ENCODE measurements at places on chromosomes 16 and 17. TPM values are rescaled to one million over a fixed set of nuclear protein-coding genes. Genes with fewer than 3 reads are reported as not detected.

The TMC7 gene
- total RNA-seq: 4.0 TPM

DNA sequence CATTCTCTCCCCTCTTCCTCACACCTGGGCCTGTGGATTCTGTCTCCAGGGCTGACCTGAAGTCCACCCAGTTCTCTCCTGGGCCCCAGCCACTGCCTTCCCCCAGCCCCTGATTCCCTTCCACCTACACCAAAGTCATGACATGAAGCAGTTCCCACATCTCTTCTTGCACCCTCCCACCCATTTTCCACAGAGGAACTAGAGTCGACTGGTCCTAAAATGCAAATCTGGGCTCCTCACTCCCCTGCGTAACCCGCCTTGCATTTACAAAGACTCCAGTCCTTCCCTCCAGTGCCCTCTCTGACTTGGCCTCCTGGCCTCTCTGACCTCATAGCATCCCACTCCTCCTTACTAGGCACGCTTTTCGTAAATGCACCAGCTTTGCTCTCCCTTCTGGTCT, 14.8 kb downstream of the COX6A2 start:
- DNase-seq: no peak

- no peak for DNase-seq
Observed at GRCh38 chr17:50719924-50720794, 756 bp downstream of the LUC7L3 start.

DNA sequence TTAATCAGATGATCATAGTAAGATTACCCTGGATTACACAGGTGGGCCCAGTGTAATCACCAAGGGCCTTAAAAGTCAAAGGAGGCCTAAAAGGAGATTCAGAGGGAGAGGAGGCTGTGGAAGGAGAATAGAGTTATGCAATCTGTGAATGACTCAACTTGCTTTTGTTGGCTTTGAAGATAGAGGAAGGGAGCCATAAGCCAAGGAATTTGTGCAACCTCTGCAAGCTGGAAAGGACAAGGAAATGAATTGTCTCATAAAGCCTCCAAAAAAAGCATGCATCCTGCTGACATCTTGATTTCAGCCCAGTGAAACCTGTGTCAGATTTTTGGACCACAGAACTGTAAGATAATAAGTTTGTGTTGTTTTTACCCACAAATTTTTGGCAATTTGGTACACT, 109.6 kb downstream of the CNTNAP4 start:
- no peak for DNase-seq

DNA sequence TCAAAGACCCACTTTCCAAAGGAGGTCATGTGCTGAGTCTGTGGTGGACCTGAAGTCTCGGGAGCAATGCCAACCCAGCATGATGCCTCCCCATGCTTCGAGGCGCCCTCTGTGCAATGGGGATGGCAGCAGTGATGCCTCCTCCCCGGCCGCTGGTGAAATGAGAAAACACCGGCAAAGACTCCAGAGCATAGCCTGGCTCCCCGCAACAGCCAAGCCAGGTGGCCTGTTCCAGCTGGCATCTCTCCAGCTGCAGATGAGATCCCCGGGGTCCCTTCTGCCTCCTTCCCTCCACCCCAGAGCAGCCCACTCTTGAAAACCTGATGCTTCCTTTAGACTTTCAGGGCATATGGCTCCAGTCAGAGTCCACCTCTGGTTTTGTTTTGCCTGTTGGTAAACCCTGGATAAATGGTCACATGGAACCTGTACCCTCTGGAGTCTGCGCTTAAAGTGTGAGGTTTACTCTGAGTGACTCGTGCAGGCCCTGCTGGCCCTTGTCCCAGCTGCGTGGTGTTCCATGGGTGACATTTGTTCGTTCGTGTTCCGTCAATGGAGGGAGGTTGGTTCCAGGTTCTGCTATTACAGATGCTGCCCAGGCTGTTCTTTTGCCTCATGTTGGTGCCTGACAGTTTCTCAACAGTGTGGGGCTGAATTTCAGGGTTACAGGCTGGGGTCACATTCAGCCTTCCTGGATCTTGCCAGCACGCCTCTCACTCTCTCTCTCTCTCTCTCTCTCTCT, 181.8 kb upstream of the CIBAR2 start:
- DNase-seq: no peak

DNA sequence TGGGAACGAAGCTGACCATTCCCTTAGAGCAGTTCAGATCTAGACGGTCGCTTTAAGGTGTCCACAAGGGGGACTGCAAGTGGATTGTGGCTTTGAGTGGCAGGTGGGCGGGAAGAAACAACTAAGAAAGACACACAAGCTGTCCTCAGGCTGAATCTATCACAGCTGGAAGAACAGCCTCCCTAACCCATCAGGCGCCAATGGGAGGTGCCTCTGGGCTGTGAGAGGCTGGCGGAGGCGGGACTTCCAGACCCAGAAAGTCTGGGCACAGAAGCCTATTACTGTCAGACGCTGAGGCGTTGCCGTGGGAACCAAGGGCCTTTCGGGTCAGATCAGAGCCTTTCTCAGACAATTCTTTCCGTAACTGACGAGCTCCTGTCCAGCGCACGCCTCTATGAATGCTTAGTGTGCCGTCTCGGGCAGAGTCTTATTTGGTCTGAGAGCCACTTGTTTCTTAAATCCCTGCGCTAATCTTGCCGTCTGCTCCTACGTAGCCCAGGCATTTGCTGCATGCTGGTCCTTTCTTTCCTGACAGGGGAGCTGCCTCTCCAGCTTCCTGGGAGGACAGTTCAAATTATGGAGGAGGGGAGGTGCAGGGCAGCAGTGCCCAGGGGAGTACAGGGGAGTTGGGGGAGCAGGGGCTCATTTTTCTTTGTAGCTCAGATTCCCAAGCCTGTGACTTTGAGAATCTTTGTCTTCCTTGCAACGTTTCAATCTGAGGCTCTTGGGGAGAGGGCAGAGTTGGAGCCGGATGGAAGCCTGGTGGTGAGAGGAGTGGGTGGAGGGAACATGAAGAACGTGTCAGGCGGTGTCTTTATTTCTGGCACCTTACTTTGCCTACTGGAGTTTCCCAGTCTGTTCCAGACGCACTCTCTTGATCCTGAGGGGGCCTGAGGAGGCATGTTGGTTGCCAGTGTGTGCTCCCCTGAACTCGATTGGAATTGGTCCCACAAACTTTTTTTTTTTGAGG, 618.7 kb downstream of the KCNJ18 start:
- peak; percentile 70 for DNase-seq

The SMIM5 gene
- not detected for total RNA-seq

The PHF12 gene
- 56.5 TPM for total RNA-seq

The NEUROD2 gene
- not detected for total RNA-seq

DNA sequence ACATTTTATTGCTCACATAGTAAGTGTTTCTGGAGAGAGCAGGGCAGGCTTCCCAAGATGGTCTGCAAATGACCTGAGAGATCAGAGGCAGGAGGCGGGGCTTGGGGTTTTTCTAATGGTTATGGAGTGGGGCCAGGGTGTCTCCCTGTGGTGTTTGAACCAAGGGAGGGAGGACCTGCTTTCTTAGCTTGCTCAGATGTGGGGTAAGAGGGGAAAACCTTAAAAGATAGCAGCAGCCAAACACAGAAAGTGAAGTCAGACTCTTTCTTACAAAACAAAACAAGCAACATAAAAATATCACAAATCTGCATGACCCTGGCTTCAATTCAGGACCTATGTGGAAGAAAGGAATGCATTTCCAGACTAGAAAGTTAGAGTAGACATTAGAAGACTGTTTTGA, 22.9 kb upstream of the DNAJA2 start:
- DNase-seq: no peak

The AOC2 gene
- 4.2 TPM for total RNA-seq

- DNase-seq: peak; percentile 29
Observed at GRCh38 chr17:78146881-78147280, 696 bp downstream of the C17orf99 start.

The MT4 gene
- not detected for total RNA-seq

GRCh38 chr17:80962356-80963329, 29.0 kb upstream of the CHMP6 start:
- DNase-seq: no peak

GRCh38 chr17:82948081-82948511, 108.3 kb upstream of the ZNF750 start:
- peak; percentile 31 for DNase-seq

DNA sequence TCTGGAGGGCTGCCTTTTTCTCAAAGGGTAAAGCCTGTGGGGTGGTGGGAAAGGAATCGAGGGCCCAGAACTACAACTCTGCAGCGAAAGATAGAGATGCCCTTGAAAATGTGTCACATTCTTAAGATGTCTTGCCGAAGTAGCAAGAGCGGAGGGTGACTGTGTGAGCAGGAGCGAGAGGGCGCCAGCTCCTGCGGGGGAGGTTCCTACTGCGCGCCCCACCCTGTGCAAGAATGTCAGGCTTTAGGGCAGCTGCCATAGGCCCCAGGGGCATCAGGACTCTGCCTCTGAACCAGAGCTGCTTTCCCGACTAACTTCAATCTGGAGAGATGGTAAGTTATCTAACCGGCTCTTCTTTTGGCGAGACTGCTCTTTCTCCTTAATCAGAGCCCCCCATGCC, 11.8 kb upstream of the ITGAE start:
- peak; percentile 40 for DNase-seq

- no peak for DNase-seq
Observed at GRCh38 chr16:24075931-24076716, 180.0 kb upstream of the CACNG3 start.

- no peak for DNase-seq
Observed at GRCh38 chr17:49452661-49453060, 38.0 kb upstream of the PHB1 start.

DNA sequence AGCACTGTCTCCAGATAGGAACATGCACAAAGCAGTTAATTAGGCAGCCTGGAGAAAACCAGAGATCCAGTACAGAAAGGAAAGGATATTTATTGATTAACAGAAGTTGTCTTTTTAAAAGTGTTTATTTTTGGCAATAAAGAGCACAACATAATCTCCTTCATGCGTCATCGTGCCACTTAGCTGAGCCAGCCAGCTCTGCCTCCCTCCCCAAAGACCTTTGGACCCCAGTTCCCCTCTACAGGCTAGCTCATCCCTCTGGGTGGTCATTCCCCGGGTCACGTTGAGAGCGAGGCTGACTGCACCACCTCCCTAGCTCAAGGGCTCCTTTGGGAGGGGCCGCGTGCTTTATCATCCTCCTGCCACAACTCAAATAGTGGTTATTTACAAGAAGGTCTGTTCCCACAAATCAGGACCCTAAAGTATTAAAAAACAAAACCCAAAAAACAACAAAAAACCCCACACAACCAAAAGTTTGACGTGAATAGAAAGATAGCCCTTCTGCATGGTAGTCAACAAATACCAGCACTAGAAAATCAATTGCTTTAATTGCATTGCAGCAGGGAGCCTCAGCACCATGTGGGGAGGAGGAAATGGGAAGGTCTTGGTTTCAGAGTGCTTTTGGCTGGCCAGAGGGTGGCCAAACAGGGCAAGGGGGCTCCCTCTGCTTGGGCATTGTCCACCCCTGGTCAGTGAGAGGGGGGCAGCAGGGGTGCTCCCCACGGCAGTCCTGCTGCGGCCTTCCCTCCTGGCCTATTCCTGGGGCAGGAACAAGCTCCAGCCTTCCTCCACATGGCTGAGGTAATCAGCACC, 9.6 kb downstream of the POLR2C start:
- DNase-seq: no peak

- DNase-seq: no peak
Observed at GRCh38 chr17:42653179-42654124, 5.6 kb upstream of the TUBG2 start.

- DNase-seq: no peak
Observed at GRCh38 chr16:15037003-15037402, 18.9 kb downstream of the NTAN1 start.

GRCh38 chr17:6487251-6488007, 43.2 kb downstream of the PIMREG start:
- no peak for DNase-seq

The CA4 gene
- total RNA-seq: not detected

- no peak for DNase-seq
Observed at GRCh38 chr17:75476271-75476671, 19.8 kb downstream of the TMEM94 start.

DNA sequence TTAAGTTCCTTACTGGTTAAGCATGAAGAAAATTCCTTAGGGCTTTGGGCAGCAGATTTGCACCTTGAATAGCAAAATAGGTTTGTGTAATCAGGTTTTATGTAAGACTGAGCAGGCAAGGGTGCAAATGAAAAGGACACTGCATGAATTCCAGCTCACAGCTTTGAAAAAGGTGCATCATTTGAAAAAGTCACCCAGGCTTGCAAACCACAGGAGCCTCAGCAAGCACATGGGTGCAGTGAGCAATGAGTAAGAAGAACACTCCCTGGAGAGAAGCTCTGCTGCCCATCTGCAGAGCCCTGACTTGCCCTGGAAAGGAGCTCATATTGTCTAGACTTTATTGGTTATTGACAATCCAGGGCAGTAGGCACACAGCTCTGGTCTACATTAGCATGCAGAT, 165.6 kb upstream of the KCNJ16 start:
- no peak for DNase-seq

DNA sequence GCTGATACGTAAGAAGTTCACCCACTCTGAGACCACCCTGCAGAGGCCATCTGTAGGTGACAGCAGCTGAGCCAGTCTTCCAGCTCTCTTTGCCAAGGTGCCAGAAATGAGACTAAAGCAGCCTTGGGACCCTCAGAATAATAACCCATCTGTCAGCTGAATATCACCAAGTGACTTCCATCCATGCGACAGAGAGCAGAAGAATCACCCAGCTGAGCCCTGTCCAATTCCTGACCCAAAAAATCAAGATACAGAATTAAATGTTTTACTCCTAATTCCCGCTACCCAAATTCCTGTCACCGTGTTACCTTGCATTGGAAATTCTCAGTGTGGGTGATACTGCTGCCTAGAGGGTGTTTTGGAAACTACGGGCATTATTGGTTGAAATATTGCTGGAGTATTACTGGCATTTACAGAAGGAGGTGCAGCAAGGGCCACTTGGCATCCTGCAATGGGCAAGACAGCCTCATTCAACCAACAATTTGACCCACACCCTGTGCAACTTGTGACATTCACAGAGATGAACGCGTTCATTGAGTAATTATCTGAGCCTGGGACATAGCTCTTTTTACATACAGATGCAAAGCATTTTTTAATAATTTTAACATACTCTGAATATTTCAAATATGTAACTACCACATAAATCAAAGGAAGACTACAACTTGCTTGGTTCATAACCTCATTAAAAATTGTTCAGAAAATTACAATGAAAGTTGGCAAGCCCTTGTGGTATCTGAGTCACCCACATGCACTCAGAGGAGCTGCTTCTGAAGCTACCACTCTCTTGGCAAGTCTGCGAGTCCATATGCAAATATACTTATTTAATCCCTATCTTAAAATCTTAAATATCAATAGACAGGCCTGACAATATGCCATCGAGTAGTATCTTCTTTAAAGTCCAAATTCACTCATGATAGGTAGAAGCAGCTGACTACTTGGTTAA, 126.6 kb downstream of the C16orf95 start:
- DNase-seq: no peak

GRCh38 chr16:70582280-70582978, 58.8 kb downstream of the SF3B3 start:
- DNase-seq: peak; percentile 31

- DNase-seq: no peak
Observed at GRCh38 chr17:64115822-64116534, 14.0 kb downstream of the ERN1 start.

DNA sequence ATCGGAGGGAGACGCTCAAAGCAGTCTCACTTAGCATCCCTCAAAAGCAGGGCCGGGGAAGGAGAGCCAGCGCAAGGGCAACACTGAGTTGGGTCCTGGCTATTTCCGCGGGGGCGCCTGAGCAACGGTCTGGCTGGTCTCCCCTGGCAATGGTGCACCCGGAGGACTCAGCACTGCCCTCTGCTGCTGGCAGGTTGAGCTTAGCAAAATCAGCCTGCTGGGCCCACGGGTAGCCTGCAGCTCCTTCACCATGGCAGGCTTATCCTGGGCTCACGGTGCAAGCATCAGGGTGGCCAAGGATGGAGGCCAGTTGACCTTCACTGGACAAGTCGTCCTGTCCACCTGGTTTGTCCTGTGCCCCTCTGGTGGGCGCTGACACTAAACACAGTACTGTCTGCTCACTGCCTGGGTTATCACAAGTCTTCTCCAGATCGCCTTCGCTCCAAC, 14.4 kb upstream of the ALDH3A1 start:
- DNase-seq: peak; percentile 71

The CRYM gene
- not detected for total RNA-seq
